GOT3 (cell line): ENCODE measurements at places on chromosomes 6 and 20.

GRCh38 chr6:40779409-40779808 lies 192.2 kb upstream of the LRFN2 start:
- DNase-seq = no peak

- no peak for DNase-seq
Observed at GRCh38 chr6:7267071-7267465, 45.9 kb downstream of the SSR1 start.

DNA sequence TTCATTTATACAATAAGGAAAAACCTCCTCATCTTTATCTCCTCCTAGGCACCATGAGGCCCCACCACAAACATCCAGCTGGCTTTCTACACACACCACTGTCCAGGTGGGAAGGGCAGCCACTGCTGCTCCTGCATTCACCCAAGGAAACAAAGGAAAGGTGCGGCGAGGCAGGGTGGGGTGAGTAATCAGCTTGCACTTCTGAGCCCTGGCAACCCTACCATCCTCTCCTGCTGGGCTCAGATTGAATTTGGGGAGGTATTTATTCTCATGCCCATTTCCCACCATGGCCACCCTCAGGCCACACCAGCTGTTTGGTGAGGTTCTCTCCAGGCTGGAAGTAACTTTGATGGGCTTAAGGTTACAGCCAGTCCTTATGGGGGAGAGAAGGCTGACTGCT lies 31.2 kb upstream of the SPDEF start:
- DNase-seq = no peak

DNA sequence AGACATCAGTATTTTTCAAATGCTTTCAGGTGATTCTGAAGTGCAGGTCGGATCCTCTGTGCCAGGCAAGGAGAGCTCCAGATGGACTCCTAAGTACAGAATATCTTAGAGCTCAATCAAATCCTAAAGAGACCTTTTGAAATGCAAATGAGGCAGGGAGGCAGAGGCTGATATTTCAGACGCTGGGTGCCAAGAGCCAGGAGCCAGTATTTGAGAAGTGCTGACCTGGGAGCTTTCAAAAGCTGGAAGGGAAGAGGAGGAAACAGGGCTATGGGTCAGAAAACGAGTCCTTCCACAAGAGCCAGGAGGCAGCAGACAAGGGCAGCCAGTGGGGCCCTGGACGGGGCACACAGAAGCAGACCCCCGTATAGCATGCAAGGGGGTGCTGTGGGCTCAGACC lies 46.1 kb upstream of the DSN1 start:
- no peak for DNase-seq

GRCh38 chr20:34916774-34917354 lies 38.7 kb downstream of the GSS start:
- DNase-seq = no peak

- no peak for DNase-seq
Observed at GRCh38 chr6:39818695-39819094, 26.5 kb downstream of the DAAM2 start.

DNA sequence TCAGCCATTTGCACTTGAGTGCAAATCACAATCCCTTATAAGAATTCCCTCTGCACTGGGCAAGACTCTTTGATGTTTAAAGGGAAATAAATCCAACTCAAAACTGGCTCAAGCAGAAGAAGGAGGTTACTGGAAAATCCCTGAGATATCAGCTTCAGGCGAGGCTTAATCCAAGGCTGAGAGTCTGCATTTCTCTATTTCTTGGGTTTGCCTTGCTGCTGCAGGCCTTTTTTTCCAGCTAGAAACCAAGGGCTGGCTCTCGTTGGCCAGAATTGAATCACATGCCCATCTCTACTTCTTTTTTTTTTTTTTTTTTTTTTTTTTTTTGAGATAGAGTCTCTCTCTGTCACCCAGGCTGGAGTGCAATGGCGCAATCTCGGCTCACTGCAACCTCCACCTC lies 11.7 kb downstream of the HCK start:
- no peak for DNase-seq

DNA sequence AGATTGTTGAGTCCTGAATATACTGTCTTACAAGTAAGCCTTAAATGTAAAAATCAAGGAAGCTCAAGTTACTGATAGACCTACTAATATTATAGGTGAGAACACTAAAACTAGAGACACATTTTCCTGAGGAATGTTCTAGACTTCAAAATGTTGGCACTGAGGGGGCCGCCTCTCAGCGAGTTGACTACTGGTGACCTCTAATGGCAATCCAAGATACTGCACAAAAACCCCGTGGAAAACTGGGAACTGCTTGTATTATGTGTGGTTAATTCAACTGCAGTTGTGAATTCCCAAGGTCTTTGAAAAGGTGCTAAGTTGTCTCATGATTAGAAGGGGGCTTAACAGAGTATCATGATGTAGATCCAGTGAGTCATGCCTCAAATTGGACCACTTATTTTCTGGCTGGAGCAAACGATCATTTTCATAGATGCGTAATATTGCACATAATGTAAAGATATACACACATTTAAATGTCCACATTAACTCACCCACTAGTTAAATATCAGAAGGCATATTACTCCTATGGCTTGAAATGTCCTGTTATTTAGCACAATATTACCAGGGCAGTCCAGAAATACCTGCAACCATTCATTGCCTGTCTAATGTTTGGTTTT lies 336.2 kb downstream of the FOXA2 start:
- DNase-seq = no peak

GRCh38 chr6:39568896-39569295 lies 156.3 kb downstream of the KIF6 start:
- no peak for DNase-seq

DNA sequence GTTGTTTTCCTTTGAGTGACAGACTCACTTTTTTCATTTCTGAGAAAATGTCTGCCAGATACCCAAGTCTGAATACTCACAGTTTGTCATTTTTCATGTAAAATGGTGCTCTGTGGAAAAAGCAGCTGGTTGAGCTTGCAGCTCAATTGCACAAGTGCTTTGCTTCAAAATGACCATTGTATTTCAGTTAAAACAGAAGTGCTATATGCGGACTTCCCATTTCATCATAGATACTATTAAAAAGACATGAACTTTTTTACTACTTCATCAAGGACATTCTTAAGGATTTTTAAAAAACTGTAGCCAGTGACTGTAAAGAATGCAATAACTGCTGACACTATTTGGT lies 61.5 kb downstream of the KCNS1 start:
- DNase-seq = no peak

DNA sequence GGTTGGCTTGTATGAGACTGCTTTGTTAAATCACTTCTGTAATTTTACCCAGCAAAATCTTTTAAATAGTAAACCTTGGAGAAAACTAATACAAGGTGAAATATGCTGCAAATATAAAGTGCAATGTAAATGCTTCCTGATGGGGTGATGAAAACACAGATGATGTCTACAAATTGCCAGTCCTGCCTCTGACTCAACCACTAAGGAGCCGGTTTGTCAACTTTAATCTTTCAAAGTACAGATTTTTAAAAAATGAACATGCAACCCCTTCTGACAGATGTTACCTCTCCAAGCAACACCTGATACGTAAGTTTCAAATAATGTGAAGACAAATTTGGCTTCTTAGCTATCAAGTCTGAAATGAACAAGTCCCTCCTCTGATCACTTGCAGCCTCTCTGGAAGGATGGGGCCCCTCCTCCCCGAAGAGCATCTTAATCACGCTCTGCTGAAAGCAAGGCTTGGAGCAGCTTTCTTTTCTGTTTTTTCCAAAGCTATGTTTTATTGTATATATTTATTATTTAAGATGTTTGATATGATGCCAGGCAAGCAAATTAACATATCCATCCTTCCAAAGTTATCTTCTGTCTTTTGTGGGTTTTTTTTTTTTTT lies 196.0 kb downstream of the MYLK4 start:
- DNase-seq = no peak

GRCh38 chr6:53369876-53370515 lies 21.2 kb upstream of the ELOVL5 start:
- DNase-seq = no peak

GRCh38 chr6:131250122-131250521 lies 114.9 kb downstream of the AKAP7 start:
- no peak for DNase-seq

DNA sequence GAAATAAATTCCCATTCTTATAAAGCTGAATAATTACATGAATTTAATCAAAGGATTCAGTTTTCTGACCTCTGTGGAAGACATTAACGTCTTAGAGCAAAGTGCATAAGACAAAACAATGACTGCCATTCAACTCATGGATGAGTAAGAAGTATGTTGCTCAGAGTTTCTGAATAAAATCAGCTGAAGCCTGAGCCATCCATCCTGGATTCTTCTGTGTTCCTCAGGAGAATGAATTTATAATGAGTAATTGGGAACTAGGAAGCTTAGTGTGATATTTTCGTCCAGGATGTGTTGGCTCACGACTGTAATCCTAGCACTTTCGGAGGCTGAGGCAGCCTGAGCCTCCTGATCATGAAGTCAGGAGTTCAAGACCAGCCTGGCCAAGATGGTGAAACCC lies 62.8 kb downstream of the PERP start:
- DNase-seq = no peak

DNA sequence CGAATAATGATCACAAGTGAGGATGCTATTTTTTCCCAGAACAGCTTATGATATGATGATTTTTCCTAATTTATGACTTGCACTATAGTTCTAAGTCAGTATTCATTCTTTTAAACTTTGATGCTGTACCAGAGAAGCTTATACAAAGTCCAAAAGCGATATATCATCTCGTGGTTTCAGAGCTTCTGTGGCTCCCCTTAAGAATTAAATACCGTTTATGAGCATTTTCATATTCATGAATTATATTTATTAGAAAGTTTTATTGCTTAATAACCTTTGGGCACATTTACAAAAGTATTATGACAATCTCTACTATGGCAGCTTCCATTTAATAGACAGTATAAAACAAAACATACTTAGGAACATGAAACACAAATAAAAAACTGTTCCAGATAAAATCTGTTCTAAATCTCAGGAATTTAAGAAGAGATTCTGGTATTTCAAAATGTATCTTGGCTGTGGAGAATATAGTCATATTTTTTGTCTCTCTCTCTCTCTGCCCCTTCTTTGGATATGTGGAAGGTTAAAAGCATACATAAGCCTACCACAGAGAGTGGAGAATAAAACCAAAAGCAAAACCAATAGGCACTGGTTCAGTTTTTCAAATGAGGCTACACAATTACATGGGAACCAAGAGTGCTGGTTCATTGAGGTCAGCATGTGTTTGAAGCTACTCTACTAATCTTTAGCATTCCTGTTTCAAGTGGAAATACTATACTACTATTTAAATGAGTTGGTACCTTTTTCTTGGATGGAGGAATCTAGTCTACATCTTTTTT lies 884.5 kb upstream of the GJE1 start:
- no peak for DNase-seq

- DNase-seq = no peak
Observed at GRCh38 chr6:36327226-36327918, 9.3 kb downstream of the BNIP5 start.

DNA sequence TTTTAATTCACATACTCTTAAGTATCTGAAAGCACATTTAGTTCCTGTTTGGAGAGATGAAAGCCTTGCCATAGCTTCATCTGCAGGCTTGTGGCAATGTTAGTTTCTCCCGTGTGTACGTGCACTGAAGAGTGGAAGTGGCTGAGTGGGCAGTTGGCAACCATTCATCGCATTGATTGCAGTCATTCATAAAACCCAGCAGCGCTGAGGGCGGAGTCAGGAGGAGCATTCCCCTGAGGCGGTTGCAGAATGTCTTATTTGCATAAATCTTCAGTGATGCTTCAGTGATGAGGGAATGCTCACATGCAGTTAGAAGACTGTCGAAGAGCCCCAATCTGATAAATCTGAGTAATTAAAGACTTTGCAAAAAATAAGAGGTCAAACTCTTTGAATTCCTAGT lies 79.1 kb downstream of the RIMS1 start:
- DNase-seq = no peak

- no peak for DNase-seq
Observed at GRCh38 chr6:136244061-136244616, 6.0 kb downstream of the MTFR2 start.

DNA sequence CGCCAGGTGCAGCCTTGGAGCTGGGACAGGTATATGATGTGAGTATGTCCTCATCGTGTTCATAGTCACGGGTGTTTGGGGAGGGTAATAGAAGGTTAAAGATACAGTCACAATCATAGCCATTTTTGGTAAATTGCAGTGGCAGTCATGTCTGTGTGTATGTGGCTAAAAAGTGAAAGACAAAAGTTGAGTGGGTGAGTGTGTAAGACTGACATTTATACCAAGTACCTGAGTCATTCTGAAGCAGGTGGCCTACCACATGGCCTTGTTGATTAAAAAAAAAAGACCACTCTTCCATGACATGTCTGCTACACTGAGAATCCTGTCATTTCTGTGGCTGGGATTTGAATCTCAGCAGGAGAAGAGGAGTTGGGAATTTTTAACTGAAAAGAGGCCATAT lies 181.9 kb downstream of the SCP2D1 start:
- no peak for DNase-seq

- DNase-seq = no peak
Observed at GRCh38 chr20:14922503-14923267, 585.3 kb upstream of the FLRT3 start.

GRCh38 chr6:23316131-23316530 lies 746.8 kb downstream of the HDGFL1 start:
- no peak for DNase-seq

DNA sequence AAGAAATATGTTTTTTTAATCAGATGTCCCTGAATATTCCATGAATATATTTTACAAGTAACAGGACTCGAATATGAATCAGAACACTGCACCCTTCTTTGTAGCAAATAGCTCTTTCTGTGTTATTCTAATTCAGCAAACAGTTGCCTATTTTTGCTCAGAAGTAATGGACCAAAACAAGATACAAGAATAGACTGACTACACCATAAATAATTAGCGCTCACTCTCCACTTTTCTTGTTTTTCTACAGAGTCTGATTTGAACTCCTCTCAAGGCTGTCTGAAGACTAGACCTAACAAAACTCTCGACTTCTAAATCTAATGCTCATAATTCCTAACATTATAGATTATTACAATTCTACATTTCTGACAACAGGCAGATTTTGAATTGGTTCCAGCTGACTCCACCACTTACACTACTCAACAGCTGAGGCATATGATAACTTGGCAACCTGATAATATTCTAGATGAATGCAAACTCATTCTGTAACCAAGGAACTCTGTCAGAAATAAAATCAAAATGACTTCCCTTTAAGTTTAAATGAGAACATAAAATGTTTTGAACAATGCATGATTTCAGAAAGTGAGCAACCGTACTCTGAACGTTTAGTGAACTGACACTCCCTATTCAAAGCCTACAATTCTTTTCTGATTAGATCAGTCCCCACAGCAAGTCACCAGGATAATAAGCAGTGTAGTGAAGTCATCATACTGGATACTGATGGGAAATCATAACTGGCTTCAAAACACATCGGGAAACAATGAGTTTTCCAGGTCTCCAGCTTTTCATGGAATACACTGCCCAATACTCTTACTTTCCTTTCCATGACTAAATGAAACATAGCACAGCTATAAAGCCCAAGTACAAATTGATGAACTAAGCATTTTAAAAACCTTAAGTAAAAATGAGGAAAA lies 114.2 kb upstream of the BEND6 start:
- no peak for DNase-seq
